ENCODE measurements at places on chromosomes 1 and 21.

GRCh38 chr1:89525169-89525855, 683 bp downstream of the LRRC8B start:
- no peaks in the 10 kb centered on the region for H3K27me3 ChIP-seq
- H3K36me3 ChIP-seq = no peaks in the 10 kb centered on the region
- peak; percentile 14 for DNase-seq
- 0 out of 2 replicates have a peak, but pooled peaks cover 2% of the 10 kb centered on the region for H3K4me1 ChIP-seq
- peak overlapping the region; percentile 84 for H3K27ac ChIP-seq

GRCh38 chr1:151143057-151143435, 3.4 kb downstream of the SEMA6C start:
- peaks cover 30% of the 10 kb centered on the region for H3K4me1 ChIP-seq
- peak overlapping the region; percentile 93 for H3K27ac ChIP-seq
- H3K4me3 ChIP-seq = peak overlapping the region; percentile 20
- no peaks in the 10 kb centered on the region for H3K36me3 ChIP-seq
- no peaks in the 10 kb centered on the region for H3K27me3 ChIP-seq
- peak; percentile 74 for DNase-seq

GRCh38 chr1:229129301-229130027, 141.4 kb upstream of the RAB4A start:
- no peak for DNase-seq
- H3K36me3 ChIP-seq = no peaks in the 10 kb centered on the region
- H3K27ac ChIP-seq = peak overlapping the region; percentile 95
- no peak overlapping the region for H3K4me3 ChIP-seq

GRCh38 chr1:156706657-156707416, 1.5 kb upstream of the CRABP2 start:
- peaks cover 25% of the 10 kb centered on the region for H3K4me1 ChIP-seq
- no peaks in the 10 kb centered on the region for H3K36me3 ChIP-seq
- no peak overlapping the region for H3K27ac ChIP-seq
- peak overlapping the region; percentile 52 for H3K4me3 ChIP-seq
- DNase-seq = peak; percentile 36

DNA sequence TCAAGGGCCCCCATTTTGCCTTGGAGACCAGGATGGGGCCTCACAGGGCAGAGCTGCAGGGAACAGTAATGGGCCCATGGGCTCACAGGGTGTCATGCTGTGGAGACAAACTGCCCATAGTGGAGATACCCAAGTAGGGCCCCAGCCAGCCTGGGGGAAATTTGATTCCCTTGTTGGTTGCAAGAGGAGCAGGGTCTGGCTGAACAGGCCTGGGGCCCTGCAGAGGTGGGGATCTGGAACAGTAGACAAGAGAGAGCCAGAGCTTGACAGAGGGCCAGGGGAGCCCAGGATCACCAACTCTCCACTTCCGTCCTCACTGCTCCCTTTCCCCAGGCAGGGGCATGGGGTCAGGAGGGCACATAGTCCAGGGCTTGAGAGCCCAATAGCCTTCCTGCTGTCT, 8.7 kb downstream of the S100B start:
- no peaks in the 10 kb centered on the region for H3K36me3 ChIP-seq
- no peaks in the 10 kb centered on the region for H3K4me1 ChIP-seq

- H3K27me3 ChIP-seq = no peaks in the 10 kb centered on the region
- H3K36me3 ChIP-seq = peaks cover 10% of the 10 kb centered on the region
- H3K4me3 ChIP-seq = no peak overlapping the region
- no peak overlapping the region for H3K27ac ChIP-seq
Measured at GRCh38 chr1:247295746-247296145, 35.9 kb downstream of the ZNF496 start.

GRCh38 chr1:92408825-92409224, 77.9 kb downstream of the GFI1 start:
- peak; percentile 16 for DNase-seq
- H3K4me3 ChIP-seq = no peak overlapping the region
- no peaks in the 10 kb centered on the region for H3K4me1 ChIP-seq
- H3K27ac ChIP-seq = no peak overlapping the region
- no peaks in the 10 kb centered on the region for H3K27me3 ChIP-seq
- no peaks in the 10 kb centered on the region for H3K36me3 ChIP-seq

GRCh38 chr1:19376428-19377372, 64.6 kb downstream of the SLC66A1 start:
- no peak overlapping the region for H3K27ac ChIP-seq
- no peak for DNase-seq
- H3K4me3 ChIP-seq = no peak overlapping the region
- H3K4me1 ChIP-seq = no peaks in the 10 kb centered on the region
- no peaks in the 10 kb centered on the region for H3K27me3 ChIP-seq
- H3K36me3 ChIP-seq = peaks cover 29% of the 10 kb centered on the region

GRCh38 chr1:115082949-115083348, 6.4 kb downstream of the TSPAN2 start:
- H3K4me3 ChIP-seq = no peak overlapping the region
- H3K27ac ChIP-seq = no peak overlapping the region
- H3K4me1 ChIP-seq = peaks cover 4% of the 10 kb centered on the region
- no peak for DNase-seq
- no peaks in the 10 kb centered on the region for H3K36me3 ChIP-seq
- H3K27me3 ChIP-seq = no peaks in the 10 kb centered on the region

- no peaks in the 10 kb centered on the region for H3K27me3 ChIP-seq
- no peak overlapping the region for H3K27ac ChIP-seq
- no peak for DNase-seq
- H3K4me3 ChIP-seq = no peak overlapping the region
- no peaks in the 10 kb centered on the region for H3K36me3 ChIP-seq
- H3K4me1 ChIP-seq = no peaks in the 10 kb centered on the region
Measured at GRCh38 chr1:98264727-98265126, 343.9 kb upstream of the DPYD start.

DNA sequence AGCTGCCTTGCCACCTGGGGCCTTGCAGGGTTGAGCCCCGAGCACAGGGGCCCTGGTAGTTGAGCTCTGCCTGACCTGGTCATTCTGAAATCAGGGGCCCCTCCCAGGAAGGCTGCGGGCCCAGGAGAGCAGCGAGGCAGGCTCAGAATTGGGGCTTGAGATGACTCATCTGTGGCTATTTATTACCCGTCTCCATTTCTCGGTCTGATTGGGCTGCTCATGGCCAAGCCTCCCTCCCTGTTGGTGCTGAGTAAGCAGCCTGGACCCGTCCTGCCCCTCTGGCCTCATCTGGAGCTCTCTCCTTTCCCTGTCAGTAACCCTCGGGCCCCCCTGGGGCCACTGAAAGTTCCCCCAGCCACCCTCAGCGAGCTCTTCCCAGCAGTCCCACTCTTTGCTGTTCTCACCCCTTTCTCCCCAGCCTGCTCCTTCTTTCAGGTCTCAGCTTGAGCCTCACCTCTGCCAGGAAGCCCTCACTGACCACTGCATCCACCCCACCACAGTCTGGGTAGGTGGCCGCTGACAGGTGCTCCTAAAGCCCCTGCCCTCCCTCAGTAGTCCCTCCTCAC, 11.0 kb upstream of the TNFRSF8 start:
- peaks cover 22% of the 10 kb centered on the region for H3K4me1 ChIP-seq
- no peak overlapping the region for H3K4me3 ChIP-seq
- no peaks in the 10 kb centered on the region for H3K36me3 ChIP-seq
